ENCODE measurements at places on chromosomes 5 and 9.

DNA sequence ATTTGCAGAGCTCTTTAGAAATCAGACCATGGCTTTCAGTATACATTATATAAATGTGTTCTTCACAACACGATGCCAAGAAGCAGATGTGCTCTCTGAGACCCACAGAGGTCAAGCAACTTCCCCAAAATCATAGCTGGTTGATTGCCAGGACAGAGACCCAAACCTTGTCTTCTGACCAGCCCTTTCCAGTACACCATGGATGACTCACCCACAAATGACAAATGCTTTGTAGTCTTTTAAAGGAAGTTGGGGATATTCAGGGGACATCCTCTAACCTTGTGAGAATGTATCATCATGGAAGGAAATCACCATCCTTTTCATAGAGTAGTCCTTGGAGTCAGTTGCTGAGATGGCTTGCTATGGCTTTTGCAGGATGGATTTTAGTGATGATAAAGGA lies 30.1 kb downstream of the ZNF462 start:
- no peak for DNase-seq

- no peak for DNase-seq
These were observed 36.1 kb downstream of the EXOC3 start for GRCh38 chr5:478982-479535.

GRCh38 chr9:20611691-20612287 lies 10.5 kb downstream of the MLLT3 start:
- no peak for DNase-seq

DNA sequence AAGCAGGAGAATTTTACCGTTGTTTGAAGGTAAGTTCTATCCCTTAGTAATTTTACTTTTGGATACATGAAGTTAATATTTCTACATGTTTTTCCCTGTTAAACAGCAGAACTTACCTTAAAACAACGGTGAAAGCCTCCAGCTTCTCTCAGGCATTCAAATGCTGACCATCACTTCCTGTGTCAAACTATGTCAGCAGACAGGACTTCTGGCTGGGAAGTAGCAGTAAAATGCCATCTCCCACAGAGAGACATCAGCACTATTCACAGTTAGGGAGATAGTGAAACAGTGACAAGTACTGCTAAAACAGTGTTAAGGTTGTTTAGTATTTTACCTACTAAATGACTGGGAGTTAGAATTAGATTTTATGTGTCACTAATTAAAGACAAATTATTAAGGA lies 34.2 kb upstream of the GOLGA1 start:
- no peak for DNase-seq

- DNase-seq: no peak
These were observed 47.6 kb upstream of the TRAF1 start for GRCh38 chr9:120974181-120974580.

DNA sequence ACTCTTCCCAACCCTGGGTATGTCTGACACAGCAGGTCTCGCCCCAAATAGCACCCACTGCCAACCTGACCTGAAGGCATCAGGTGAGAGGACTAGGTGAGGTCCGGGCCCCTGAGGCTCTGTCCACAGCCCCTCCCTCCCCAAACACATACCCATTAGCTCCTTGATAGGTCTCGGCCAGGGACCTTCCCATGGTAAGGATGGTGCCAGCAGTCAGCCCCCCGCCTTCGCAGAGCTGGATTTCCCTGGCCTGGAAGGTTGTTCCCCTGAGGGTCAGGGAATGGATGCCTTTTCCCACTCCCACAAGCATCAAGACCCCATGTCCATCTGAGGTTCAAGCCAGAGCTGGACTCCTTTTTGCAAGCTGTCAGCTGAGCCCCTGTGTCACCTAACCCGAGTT lies 2.7 kb downstream of the ENHO start:
- no peak for DNase-seq

DNA sequence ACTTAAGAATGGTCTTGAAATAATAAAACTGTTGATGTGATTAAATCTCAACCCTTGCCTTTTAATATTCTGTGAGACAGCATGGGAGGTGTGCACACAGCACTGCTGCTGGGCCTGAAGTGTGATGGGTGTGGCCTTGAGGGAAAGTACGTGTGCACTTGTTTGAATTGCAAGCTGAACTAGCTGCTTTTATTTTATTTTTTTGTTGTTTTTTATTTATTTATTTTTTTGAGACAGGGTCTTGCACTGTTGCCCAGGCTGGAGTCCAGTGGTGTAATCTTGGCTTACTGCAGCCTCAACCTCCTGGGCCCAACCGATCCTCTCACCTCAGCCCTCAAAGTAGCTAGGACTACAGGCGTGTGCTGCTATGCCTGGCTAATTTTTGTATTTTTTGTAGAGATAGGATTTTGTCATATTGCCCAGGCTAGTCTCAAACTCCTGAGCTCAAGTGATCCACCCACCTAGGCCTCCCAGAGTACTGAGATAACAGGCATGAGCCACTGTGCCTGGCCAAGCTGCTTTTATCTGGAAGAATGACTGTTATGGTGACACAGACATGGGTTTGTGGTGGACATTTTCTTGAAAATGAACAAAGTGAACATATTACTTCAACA lies 58.9 kb downstream of the GPR107 start:
- no peak for DNase-seq

GRCh38 chr9:123722378-123722777 lies 207.5 kb downstream of the DENND1A start:
- DNase-seq: no peak

- no peak for DNase-seq
These were observed 10.2 kb upstream of the STING1 start for GRCh38 chr5:139492700-139493192.

- DNase-seq: no peak
These were observed 253.8 kb downstream of the CDK5RAP2 start for GRCh38 chr9:120326049-120326693.

DNA sequence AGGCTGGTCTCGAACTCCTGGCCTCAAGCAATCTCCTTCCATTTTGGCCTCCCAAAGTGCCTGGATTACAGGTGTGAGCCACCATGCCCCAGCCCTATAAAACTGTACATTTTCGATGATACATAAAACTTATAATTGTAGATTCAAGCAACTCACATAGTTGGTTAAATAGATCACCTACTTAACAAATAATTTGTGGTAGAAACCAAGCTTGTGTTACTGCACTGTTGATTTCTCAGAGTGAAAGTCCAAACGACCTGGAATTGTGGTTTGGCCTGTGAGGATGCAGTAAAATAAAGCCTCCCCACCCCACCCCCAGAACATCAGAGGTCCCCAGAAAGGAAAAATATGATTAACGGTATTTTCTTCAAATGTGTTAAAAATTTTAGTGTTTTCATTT lies 92.7 kb downstream of the TRIO start:
- no peak for DNase-seq

DNA sequence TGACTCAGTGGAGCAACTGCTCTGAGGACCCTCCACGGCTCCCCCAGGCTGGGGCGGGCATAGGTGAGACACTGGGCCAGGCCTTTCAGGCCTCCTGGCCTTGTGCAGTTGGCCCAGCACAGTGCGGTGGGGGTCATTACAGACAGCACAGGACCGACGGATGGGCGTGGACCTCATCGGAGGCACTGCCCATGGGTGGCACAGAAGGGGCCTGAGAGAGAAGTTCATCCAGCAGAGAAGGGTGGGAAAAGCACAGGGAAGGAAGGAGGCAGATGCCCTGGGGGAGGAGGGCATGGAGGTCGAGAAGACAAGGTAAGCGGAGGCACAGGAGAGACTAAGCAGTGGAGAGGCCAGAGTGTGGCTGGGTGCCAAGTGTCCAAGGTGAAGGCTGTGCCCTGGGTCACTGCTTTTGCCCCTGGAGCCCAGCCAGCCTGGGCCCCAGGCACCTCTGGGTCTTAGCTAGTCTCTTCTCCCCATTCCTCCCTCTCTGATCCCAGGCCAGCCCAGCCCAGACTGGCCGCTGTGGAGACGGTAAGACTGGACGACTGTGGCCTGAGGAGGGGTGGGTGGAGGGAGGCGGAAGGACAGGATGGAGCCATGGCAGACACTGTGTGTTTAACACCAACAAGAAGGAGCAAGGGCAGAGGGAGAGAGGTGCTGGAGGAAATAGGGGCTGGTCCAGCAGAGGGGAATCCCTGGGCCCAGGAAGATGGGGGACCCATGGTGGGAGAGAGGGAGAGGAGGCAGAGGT lies 5.7 kb downstream of the IL3 start:
- no peak for DNase-seq

GRCh38 chr5:31824869-31825517 lies 186.1 kb downstream of the PDZD2 start:
- no peak for DNase-seq

GRCh38 chr5:14414007-14414406 lies 167.6 kb upstream of the OTULINL start:
- DNase-seq: no peak

DNA sequence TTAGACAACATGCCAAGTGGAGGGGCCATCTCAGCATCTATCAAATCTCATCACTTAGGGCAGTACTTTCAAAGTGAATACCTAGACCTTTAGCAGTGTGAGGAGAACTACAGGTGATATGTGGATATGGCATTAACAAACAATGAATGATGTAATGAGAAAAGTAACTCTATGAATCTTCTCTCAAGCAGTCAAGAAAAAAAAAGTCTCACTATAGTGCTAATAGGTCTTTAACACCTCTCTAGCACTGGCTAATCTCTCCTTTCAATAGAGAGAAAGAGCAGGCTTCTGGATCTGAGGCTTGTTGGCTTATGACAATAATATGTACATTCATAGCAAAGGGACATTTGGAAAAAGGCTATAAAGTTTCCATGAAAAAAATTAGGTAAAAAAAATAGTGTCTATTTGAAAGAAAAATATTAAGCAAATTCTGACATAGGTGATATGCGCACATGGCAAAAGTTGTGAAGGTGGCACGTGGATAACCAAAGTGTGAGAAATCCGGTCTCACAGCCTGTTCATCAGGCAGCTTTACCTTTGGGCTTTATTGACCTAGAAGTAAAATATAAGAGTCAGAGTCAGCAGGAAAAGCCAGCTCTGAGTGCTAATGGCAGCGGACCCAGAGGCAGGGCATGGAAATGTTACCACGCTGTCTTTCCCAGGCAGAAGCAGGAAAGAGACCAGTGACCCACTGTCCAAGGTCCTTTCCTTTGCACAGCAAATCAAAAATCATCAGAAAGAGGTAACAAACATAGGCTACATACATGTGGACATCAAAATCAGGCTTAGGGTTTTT lies 203.4 kb downstream of the EFNA5 start:
- DNase-seq: no peak

DNA sequence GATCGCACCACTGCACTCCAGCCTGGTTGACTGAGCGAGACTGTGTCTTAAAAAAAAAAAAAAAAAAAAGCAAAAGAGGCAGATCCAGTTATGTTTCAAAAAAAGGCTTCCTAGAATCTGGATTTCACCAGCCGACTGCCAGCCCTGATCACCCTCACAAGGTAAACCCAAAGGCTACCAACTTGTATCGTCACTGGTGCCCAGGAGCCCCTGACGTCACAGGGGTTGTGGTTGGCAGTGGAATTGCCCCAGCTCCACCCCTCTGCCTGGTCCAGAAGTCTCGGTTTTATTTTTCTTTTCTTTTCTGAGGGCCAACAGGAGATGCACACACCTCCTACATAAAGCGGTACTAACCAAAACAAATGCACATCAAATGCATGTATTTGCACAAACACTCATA lies 6.0 kb upstream of the LMX1B start:
- DNase-seq: no peak

- no peak for DNase-seq
These were observed 578.4 kb downstream of the CCDC171 start for GRCh38 chr9:16131264-16131663.

GRCh38 chr9:14533867-14534640 lies 159.2 kb downstream of the ZDHHC21 start:
- DNase-seq: no peak

GRCh38 chr9:113131689-113132151 lies 19.1 kb upstream of the SLC31A2 start:
- no peak for DNase-seq

DNA sequence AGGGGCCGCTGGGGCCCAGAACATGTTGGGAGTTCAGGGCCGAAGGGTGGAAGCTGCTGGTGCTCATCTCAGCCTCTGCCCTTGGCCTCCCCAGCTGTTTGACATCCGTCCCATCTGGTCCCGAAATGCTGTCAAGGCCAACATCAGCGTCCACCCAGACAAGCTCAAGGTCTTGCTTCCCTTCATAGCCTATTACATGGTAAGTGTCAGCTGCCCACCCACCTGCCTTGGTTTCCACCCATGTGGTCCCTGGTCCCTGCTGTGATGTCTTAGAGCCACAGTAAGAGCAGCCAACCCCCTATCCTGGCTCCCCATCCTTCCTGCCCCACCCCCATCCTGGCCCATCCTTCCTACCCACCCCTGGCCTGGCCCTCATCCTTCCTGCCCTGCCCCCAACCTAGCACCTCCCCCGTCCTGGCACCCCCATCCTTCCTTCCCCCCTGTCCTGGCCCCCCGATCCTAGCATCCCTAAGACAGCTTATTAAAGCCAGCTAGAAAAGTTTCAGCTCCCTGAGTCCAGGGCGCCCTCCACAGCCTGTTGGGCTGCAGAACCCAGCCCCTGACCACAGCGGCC lies 9.7 kb upstream of the CEL start:
- no peak for DNase-seq

GRCh38 chr5:120532835-120533234 lies 68.7 kb downstream of the PRR16 start:
- DNase-seq: no peak

GRCh38 chr5:68415177-68416085 lies 199.9 kb downstream of the PIK3R1 start:
- DNase-seq: no peak

GRCh38 chr5:153926201-153926600 lies 112.5 kb downstream of the FAM114A2 start:
- DNase-seq: no peak

DNA sequence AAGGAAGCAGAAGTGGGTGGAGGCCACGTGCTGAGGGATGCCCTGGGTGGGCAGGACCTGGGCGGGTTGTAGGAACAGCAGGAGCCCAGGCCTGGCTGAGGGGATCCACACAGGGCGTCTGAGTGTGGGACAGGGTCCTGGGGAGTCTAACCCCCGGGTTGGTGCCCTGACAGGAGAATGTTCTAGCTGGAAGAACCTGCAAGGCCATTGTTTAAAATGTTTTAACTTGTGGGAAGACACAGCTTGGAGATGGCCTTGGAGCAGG lies 33.9 kb upstream of the SUSD3 start:
- no peak for DNase-seq

DNA sequence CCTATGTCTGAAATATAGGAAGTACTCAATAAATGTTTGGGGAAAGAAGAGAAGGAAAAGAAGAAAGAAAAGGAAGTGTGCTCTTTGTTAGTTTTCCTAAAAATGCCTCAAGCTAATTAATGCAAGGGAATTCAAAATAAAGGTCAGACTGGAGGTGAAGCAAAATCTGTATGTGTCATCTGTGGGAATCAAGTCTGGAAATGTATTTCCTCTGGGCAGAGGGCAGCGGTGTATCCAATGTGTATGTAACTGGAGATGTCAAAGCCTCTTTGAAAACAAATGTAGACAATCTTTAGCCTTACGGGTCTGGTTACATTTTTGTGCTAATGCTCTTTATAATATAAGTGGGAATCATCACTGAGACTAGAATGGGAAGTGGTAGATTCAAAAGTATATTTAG lies 471.4 kb downstream of the MAN2A1 start:
- no peak for DNase-seq

DNA sequence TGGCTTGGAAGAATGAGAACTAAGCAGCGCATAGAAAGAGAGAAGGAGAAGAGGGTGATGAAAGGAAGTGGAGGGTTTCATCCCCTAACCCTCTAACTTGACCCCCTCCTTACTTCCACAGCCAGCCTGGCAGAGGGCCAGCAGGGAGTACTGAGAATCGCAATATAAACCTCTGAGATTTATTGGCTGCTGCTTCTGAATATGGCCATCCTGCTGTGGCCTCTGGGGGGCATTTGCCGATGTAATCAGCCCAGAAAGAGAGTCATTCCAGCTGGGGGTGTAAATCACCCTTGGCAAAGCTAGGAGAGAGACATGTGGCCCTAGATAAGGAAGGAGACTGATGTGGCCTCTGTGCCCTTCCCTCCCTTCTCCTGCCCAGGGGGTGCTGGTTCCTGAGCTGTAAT lies 960 bp upstream of the GFRA3 start:
- DNase-seq: no peak
